Nucleus accumbens (tissue), 56 donors: ENCODE measurements at places on chromosomes 4 and X.

DNA sequence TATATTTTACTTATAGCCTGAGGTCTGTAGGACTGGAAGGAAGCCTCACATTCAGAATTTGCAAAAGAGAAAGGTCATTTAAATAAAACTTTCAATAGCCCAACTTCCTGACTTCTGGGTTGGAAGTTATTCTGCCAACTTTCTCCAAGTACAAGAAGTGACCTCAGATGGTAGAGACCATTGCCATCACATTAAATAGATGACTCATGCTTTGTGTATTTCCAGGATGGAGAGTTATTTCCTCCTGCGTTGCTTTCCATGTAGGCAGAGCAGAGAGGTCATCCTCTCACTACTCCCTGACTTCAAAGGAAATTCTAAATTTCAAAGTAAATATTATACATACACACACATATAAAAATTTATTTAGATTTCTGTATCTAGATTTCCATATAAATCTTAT lies 73.0 kb upstream of the NR3C2 start:
- no peak for DNase-seq

GRCh38 chr4:159071969-159072765 lies 30.7 kb upstream of the RAPGEF2 start:
- DNase-seq: no peak

- DNase-seq: no peak
Observed at GRCh38 chrX:97065066-97065465, 181.4 kb downstream of the RPA4 start.

- no peak for DNase-seq
Observed at GRCh38 chr4:185323606-185324005, 72.1 kb downstream of the LRP2BP start.

- no peak for DNase-seq
Observed at GRCh38 chr4:145663194-145663593, 16.8 kb upstream of the C4orf51 start.
